Stimulated activated CD4-positive, alpha-beta T cell treated with anti-CD3 and anti-CD28 coated beads, Interleukin-2, amount 100 ng/mL, for 48 hours (primary cell): ENCODE measurements at places on chromosomes 16 and 17.

- DNase-seq = peak; percentile 82
These were observed 1.2 kb upstream of the METTL26 start for GRCh38 chr16:637081-638018.

- DNase-seq = no peak
These were observed 19.9 kb downstream of the LDHD start for GRCh38 chr16:75096656-75097055.

DNA sequence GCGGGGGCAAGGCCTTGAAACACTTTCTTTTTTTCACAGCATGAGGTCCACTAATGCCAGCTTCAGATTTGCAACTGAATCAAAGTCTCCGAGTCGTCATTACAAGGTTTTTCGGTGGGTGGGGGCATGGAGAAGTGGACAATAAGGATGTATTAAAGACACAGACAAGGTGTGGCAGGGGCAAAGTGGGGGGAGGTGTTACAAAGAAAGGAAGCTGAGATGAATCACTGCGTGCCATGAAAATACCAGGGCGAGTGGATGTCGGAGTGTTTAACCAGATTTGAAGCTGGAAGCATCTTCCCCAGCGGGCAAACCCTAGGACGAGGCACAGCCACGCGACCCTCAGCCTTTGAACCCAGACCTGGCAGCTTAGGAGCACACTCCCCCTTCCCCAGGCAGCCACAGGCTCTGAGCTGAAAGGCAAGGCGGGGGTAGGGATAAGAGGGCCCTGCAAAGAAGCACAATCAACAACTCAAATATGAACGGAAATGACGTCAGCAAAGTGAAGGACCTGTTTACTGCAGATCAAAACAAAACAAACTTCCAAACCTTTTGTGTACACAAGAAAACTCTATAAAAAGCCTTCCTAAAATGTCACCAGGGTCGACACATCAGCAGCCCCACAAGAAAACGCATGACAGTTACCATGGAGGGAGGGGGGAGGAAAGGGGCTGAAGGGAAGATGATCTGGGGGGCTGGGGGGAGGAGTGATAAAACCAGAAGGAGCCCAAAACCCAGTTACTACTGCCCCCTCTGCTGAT lies 5.6 kb upstream of the ZFHX3 start:
- DNase-seq = no peak

- peak; percentile 30 for DNase-seq
These were observed 585 bp downstream of the AP1G1 start for GRCh38 chr16:71807905-71808592.

DNA sequence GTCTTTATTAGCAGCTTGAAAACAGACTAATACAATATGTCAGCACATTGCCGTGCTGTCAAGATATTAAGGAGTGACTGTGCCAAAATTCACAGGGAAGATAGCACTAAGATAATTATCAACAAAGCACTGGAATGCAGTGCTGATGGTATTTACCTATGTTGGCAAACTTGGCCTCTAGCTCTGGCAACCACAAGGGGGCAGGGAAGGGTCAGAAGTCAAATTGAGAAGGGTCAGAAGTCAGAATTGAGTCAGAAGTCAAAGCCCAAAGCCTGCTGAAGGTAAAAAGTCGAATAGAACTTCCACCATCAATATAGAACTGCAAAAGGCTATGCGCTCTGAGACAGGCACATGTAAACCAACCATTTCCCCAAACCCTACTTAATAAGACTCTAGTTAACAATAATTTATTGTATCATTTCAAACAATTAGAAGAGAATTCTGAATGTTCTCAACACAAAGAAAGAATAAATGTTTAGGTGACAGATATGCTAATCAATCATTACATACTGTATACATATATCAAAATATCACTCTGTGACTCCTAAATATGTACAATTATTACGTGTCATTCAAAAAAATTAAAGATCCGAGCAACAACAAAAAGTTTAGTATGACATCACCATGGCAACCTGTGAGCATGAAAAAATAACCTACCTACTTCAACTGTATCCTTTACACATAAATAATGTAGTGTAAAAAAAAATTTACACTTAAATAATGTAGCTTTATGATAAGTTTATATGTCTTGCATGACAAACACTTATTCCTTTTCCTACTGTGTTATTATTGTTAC lies 916.1 kb downstream of the KCNJ2 start:
- no peak for DNase-seq

- DNase-seq = no peak
These were observed 15.0 kb downstream of the CUEDC1 start for GRCh38 chr17:57940231-57940630.

GRCh38 chr16:13994239-13995106 lies 74.5 kb downstream of the ERCC4 start:
- no peak for DNase-seq

DNA sequence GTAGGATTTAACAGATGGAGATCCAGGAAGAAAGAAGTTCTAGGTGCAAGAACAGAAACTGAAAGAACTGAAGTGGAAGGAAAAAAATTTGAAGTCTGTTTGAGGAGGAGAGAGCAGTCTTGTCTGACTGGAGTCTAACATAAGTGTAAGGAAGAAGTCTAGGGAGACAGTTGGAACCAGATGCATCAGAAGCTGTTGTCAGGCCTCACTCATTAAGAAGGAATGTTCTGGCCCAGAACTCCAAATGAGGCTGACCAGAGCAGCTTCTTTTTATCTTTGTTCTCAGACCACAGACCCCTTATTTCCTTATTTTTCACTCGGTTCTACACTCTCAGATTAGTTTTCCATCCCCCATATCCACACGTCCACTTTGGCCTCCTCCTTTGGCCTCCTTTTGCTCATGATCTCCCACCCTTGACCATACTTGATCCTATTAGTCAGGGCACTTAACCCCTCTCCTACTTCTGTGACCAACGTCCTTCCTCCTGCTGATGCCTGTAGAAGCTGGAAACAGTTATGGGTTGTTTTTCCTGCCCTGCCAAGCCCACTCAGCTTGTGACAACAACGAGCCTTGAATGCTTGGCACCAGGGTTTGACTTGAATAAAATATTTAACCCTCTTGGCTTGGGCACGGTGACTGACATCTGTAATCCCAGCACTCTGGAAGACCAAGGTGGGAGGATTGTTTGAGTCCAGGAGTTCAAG lies 7.0 kb upstream of the MYH2 start:
- no peak for DNase-seq

GRCh38 chr16:86524029-86524428 lies 13.7 kb downstream of the FOXF1 start:
- no peak for DNase-seq

GRCh38 chr17:77540975-77541374 lies 400.2 kb downstream of the SEC14L1 start:
- no peak for DNase-seq

DNA sequence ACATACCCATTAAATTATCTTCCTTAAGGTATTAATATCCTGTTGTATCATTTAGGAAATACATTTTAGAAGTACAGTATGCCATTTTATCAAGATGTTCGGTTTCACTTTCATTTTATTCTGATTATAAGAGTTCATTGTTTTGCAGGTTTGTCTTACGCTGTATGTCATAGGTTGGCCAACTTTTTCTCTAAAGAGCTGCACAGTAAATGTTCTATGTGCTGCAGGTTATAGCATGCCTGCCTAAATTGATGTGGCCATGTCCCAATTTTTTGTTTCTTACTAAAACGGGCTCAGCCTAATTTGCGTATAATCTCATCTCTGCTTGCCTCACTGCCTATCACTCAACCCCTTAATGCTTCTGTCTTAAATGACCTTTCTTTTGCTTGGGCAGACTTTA lies 126.4 kb downstream of the USP22 start:
- DNase-seq = no peak

GRCh38 chr17:10318535-10318934 lies 54.3 kb downstream of the MYH13 start:
- DNase-seq = no peak

DNA sequence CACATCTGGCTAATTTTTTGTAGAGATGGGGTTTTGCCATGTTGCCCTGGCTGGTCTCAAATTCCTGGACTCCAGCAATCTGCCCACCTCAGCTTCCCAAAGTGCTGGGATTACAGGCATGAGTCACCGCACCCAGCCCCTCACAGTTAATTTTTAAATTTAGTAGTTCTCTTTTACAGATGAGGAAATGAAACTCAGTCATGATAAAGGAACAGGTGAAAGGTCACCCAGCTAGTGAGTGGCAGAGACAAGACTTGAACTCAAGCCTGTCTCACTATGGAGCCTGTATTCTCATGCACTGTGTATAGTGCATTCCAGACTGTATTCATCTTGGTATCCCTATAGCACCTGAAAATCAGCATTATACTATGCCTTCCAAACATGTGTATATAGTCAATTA lies 77.1 kb upstream of the WSB1 start:
- DNase-seq = no peak

GRCh38 chr17:64236827-64237403 lies 26.1 kb downstream of the TEX2 start:
- no peak for DNase-seq

DNA sequence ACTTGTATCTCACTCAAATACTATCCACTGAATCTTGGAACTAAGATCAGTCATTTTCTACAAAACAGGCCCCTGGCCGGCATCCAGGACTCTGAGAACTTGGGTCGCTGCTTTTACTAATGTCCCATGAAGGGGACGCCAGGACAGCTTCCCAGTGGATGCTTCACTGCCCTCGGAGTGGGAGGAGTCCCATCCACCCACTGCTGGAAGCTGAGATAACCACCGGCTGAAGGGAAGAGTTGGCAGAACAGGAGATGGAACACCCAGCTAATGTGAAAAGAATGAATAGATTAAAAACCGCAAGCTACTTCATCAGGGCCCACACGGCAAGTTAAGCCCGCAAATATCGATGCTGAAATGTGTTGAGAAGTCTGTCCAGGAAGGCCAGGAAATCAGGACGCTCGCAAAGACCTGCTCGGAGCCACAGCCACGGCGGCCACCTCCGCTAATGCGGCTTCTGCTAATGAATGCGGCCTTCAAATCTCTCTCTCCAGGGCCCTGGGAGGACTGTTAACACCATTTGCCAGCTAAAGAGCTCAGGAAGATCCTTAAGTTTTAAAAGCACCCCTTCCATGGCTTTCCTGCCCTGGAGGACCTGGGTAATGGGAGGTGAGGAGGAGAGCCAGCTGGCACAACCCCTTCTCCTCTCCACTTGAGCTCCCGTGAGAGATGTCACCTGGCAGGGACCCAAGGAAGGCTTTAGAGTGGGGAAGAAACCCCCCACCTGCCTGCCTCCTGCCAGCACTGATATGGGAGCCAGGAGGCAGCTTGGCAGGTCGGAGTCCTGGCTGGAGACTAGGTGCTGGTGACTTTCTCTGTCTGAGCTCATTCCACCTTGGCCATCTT lies 226.6 kb upstream of the RPL38 start:
- no peak for DNase-seq

DNA sequence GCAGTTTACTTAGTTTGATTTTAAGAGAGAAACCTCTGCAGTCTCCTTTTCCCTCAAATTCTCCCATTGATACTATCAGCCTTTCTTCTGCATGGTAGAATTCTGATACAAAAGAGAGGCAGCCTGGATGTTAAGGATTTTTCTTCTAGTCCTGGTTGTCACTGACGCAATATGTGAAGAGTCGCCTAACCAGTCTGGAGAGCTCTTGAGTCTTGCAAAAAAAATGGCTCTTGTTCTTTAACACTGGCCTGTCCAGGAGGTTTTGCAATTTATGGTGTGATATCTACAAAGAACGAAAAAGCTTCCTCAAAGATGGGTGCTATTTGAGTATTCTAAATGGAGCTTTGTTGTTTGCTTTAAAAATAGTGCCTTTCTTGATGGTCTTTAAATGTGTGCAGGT lies 28.9 kb downstream of the COX10 start:
- no peak for DNase-seq

DNA sequence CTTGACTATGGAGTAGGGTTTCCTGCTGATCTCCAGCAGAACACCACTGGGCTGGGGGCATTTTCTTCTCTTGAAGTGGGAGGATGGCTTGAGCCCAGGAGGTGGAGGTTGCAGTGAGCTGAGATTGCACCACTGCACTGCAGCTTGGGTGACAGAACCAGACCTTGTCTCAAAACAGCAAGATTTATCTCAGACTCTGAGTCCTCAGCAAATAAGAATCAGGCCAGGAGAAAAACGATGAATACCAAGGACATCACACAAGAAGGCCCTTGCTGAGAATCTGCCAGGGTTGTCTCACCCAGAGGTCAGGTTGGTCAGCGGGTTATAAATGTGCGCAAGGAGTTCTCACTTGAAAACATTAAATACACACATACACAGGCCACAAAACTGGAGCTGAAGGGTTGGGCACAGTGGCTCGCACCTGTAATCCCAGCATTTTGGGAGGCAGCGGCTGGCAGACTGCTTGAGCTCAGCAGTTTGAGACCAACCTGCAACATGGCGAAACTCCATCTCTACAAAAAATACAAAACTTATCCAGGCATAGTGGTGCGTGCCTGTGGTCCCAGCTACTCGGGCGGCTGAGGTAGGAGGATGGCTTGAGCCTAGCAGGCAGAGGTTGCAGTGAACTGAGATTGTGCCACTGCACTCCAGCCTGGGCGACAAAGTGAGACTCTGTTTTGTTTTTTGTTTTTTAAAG lies 7.7 kb downstream of the MXRA7 start:
- DNase-seq = no peak

DNA sequence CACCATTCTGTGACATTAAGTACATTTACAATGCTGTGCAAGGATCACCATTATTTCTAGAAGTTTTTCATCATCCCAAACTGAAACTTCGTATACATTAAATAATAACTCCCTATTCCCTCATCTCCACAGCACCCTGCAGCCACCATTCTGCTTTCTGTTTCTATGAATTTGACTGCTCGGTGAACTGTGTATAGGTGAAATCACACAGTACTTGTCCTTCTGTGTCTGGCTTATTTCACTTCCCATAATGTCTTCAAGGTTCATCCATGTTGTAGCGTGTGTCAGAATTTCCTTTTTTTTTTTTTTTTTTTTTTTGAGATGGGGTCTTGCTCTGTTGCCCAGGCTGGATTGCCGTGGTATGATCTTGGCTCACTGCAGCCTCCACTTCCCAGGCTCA lies 20.4 kb downstream of the RAP1GAP2 start:
- no peak for DNase-seq

GRCh38 chr16:50197582-50197981 lies 44.5 kb downstream of the TENT4B start:
- DNase-seq = no peak

GRCh38 chr16:80681436-80681835 lies 123.0 kb downstream of the CDYL2 start:
- no peak for DNase-seq

DNA sequence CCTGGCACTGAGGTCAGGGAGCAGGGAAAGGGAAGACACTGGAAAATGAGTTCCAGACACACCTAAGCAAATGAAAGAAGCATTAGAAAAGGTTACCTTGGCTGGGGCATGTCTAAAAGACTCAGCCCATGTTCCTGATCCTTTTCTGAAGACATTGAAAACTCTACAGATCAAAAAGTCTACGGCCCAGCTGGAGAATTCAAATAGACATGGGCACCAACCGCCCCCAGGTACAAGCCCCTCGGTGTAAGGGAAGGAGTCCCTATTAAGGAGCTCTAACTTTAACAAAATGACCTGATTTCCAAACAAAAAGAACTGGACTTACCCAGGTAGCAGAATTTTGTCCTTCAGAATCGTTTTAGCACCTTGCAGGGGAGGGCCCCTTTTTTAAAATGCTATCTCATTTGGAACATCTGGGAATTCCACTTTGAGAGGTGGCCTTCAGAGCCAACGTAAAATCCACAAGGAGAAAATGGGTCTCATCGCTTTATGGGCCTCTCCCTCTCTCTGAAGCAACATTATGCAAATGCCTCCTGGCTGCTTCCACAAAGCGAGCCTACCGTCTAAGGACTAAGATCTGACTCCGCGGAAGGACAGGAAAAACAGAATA lies 43.6 kb upstream of the RBFOX3 start:
- DNase-seq = no peak
